ENCODE measurements at places on chromosomes 1 and 21.

DNA sequence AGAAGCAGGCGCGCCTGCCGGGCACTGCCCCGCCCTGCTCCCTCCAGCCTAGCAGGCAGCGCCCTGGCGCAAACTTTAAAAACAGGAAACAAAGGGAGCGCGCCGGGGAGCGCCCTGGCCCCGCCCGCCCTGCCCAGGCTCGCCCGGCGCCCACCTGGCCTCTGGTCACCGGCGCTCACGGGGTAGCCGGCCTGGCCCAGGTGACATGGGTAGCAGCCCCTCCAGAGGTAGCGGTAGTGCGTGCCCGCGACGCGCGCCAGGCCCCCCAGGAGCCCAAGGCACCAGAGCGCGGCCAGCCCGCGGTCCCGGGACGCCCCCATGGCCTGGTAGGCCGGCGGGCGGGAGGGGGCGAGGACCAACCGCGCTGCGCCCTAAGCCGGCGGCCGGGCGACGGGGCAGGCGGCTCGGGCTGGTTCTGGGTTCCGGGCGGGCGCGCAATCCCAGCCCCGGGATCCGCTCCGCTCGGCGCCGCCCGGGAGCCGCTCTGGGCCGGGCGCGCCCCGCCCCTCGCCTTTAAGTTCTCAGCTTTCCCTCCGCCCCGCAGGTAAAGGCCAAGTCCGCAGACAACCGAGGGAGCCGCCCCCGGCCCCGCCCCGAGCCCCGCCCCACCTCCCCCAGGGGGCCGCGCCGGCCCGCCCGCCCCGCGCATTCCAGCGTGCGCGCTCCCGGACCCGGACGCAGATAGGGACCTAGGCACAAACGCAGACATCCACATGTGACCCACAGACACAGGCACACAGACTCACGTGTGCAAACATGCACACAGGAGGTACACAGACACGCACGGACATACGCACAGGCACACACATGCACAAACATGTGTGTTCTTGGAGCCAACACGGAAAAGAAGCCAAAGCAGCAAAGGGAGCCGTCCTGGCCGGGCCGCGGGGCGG, 76.7 kb downstream of the ARHGEF16 start:
- peak; percentile 92 for DNase-seq

DNA sequence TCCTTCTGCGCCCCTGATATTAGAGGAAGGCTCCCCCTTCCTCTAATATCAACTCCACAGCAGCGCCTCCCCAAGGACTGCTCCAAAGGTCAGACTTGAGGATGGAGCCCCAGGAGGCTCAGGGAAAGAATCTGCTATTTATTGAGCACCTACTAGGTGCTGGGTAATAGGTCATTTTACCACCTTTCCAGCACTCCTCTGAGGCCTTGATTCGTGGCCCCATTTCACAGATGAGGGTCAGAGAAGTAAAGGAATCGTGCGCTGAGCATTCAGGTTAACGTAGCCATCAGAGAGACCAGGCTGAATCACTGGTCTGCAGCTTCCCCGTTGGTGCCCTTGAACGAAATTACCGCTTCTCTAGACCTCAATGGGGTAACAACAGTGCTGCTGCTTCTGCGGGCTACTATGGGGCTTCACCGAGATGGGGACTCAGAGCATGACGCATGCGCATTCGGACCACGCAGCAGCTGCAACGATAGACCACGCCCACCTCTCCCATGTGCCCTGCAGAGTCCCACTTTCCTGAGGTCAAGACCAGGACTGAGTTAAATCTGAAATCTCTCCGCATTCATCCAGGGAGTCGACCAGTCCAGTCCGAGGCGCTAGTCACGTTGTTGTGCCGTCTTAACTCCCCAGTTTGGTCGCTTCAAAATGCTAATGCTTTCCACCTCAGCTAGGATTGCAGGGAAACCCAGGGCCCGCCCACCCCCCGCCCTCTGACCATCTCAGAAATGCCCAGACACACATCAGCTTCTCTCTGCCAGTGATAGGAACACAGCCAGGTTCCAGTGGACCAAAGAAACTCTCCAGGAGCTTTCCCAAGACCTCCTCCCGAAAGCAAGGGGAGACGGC, 12.9 kb downstream of the CAMK2N1 start:
- DNase-seq, result peak; percentile 78

DNA sequence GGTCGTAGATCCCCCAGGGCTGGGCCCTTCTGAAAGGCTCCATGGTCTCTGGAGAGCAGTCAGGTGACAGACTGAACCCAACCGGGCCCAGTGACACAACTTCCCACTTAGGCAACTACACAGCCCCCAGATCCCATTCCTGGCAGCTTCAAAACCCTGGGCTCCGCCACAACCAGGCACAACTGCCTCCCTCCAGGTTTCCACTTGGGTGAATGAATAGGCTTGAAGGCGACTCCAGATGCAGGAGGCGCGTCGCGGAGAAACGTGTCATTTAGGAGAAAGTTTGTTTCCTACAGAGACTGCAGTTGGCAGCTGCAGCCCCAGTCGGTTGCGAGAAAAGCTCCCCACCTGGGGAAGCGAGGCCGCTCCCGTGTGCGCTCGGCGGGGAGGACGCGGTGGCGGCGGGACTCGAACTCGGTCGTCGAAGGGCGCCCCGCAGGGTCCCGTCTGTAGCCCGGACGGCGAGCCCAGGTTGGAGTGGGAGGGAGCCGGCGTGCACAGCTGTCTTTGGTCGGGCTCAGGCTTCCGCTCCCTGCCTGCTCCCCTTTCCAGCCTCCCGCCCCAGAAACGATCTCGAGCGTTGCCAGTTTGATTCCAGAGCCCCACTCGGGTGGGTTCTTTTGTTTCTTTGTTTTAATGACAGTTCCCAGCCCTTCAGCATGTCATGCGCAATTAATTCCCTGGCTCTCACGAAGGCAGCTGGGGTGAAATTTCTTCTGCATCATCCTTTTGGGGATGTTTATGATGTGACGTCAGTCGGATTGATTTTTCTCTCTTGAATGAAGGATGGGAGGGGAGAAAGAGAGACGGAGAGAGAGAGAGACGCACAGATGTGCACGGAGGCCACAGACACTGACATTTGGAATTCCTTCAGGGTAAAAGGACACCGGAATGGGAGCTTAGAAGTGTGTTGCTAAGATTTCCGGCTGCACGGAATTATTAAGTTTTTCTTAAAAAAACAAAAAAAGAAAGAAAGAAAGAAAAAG, 862 bp upstream of the SGIP1 start:
- peak; percentile 73 for DNase-seq

- no peak for DNase-seq
Measured at GRCh38 chr21:36946949-36947356, 19.5 kb downstream of the HLCS start.

DNA sequence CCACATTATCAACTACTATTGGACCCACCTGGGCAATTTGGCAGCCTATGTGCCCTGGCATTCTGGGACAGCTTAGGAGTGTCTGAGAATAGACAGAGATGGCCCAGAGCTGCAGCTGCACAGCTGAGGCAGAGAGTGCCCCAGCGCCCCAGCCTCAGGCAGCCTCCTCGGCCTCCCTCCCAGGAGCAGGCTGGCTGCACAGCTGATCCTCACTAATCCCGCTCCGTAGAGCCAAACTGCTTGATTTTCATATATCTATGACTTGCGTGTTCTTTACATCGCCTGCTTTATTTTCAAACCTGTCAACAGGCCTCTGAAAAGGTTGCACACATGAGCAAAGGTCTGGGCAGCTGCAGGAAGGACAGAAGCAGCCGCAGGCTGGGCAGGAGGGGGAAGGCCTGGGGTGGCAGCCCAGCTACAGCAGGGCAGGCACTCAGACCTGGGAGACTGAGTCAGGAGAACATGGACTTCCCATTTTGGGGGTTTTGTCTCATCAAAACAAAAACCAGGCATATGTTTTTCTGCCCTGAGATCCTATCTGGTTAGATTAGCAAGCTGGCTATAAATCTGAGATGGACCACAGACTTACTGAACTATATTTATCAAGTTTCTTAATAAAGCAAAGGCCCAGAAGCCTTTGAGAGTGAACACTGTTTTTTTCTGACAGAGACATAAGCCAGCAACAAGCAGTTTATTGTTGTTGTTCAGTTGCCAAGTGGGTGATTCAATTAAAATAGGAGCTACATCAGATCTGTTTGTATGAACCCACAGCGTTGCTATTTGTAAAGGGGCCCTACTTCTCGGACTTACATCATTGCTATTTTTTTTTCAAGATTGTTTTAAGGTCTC, 301.8 kb upstream of the DUSP10 start:
- peak; percentile 77 for DNase-seq

DNA sequence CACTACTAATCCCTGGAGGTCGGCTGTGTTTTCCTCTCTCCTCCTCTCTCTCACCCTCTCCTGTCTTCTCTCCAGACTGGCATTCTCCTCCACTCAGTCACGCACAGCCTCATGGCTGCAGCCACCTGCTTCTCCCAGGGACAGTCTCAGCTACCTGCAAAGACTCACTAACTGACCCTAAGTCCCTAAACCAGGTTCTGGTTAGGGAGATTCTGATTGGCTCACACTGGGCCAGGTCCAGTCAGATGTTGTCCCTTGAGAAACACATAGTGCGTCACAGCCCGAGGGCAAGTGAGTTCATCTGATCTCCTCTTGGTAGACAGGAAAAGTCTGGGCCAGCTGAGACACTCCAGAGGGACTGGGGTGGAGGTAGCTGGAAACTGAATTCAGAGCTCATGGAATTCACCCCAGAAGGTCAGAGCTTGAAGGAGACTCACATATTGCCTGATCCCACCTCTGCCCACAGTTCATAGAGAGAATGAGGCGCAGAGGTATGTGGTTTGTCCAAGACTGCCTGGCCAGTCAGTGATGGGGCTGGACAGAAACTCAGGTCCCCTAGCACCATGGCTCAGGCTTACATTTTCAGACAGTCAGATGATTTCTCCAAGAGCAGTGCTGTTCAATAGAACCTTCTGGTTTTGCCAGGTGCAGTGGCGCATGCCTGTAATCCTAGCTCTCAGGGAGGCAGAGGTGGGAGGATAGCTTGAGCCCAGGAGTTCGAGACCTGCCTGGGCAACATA, 40.4 kb upstream of the RPL11 start:
- DNase-seq, result peak; percentile 36

DNA sequence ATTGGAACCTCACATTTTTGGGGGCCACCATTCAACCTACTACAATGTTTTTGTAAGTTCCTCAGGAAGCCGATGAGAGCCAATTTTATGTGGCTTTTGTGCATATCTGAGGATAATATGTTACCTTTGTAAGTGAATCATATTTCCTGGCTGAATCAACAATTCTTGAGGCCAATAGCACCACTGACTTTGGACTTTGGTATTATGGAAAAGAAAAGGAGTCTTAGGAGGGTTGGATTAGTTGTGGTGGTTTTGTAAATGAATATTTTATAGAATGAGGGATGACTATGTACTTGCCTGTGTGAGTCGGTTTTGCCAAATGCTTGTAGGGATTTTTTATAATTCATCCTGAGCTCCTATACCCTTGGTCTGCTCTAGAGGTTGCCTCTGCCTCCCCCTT, 181.5 kb upstream of the HMGB4 start:
- no peak for DNase-seq

DNA sequence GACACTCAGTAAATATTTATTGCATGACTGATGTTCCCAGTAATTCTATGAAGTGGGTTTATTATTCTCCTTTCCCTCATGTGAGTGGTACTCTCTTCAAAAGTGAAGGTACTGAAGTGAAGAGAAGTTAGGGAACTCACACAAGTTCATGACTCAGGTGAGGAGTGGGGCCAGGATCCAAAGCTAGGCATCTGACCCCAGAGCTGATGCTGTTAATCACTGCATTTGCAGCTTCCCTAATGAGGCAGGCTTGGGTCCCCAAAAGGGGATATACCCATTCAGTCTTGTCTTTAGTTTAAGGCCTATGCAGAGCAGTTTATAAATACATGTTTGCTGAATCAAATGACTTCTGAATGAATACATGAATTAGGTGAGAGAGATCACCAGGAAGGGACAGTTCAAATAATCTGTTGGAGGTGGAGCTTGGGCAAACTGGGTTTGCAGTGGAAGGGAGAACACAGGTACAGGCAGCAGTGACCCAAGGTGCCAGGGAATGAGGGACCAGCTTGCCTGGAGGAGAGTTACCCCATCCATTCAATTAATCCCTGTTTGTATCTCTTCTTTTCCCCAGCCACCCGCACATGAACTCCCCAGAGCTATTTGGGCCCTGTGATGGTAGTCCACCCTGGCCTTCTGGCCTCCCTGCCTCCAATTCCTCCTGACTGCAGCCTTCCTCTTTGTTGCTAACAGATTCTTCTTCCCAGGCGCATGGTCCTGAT, 2.0 kb downstream of the CD58 start:
- no peak for DNase-seq

DNA sequence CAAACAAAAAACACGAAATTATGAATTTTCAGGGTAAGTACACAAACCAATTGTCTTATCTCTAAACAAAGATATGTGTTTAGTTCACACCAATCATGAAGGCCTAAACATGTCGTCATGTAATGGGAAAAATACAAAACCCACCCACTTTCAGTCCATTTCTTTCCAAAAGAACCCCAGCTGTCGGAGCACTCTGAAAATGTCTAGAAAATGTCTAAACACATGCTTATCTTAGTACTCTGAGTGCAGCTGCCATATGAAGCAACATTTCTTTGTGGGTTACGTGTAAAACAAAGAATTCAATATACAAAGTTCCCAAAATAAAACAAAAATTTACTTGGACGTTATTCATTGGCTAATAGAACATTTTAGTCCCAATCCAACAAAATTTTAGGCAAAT, 22.7 kb downstream of the SERBP1 start:
- peak; percentile 37 for DNase-seq

DNA sequence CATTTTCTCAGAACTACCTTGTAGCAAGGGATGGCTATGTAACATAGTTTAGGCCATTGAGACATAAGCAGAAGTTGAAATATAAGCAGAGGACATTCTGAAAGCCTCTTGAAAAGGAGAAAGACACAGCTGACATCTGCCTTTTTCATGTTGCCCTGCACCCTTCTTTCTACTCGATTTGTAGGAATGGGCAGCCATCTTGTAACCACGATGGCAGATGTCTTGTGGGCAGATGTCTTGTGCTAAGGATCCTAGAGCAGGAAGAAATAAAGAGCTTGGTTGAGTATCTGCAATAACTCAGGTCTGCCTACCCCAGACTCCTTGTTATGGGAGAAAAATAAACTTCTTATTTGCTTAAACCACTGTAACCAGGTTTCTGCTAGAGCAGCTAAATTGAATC, 351.0 kb downstream of the PDE4B start:
- DNase-seq, result no peak

DNA sequence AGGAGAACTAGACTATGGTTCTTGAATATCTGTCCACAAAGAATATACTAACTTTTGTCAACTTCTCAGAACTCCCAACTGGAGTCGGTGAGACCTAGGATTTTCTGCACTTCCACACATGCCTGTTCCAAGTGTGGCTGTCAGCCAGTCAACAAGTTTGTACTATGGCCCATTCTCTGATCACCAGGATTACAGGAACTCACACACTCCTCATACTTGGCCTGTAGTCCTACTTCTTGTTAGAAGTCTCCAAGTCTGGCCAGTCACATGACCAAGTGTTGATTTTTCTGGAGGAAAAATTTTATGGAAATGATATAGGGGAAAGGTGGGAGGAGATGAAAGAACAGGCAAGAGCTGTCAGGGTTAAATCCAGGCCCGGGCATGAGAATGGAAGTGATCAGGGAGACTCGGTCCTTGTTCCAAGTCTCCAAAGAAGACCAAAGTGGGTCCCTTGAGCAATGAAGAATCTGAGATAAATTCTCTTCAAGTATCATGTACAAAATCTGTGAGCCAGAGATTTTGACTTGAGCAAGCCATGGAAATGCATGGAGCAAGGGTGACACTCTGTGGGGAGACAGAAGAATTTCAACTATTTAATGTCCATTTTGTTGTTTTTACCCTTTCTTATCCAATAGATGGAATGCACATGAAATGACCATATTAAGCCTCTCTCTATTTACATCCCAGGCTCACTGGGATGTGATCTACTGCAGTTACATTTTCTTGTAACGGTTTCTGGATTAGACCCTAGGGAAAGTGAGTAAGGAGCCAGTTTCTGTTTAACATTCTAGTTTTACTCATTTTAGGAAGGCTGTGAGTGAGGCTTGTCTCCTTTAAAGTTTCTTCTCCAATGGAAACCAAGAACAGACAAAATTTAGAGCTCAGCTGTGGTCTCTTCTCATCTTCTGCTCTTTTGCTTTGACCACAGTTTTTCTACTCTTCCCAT, 320.9 kb downstream of the ASTN1 start:
- peak; percentile 15 for DNase-seq
